H9 (cell line): ENCODE measurements at places on chromosomes 12 and 14.

- no peak for DNase-seq
These were observed 217.6 kb upstream of the CNTN1 start for GRCh38 chr12:40474630-40475029.

DNA sequence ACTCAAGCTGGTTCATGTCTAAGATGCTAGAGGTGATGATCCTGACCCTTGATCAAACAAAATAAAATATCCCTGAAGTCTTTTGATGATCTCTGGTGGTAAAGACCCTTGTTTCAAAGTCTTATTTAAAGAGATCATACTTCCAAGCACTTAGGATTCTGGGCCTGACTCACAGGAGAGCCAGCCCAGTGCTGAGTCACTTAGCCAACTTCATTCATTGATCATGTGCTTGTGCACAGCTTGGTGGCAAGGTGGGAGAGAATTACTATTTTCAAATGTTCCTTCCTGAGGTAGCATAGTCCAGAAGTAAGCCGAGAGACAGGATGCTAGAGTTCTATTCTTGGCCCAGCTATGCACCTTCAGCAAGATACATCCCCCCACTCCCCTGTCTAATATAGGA is 40.6 kb downstream of the SCN8A start:
- DNase-seq = no peak

DNA sequence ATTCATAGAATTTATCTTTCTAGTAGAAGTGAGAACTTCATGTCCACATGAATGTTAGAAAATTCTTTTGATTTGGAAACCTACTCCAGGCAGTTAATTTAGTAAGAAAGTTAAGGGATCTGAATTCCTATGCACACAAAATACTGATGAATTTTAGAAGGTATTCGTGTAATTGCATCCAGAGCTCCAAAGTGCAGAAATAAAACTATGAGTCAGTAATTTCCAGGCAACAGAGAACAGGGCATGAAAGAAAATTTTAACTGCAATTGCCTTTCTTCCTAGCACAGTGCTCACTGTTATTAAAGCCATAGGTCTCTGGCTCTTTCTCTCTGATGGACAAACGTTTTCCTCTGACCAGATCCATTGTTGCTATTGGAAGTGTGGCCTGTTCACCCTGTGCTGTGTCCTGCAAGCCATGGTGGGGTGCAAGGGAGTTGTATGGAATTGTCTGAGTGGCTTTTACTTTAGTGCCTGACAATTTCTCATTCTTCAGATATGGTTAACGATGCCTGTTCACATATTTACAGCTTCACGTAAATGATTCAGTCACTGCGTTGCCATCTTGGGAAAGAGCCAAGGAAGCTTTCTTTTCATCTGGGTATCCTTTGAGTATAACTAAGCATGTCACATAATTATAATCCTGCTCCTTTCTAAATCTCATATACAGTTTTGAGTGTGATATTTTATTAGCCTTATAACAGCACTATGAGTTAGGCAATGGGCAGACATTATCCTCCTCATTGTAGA is 145.1 kb downstream of the ACSS3 start:
- no peak for DNase-seq

DNA sequence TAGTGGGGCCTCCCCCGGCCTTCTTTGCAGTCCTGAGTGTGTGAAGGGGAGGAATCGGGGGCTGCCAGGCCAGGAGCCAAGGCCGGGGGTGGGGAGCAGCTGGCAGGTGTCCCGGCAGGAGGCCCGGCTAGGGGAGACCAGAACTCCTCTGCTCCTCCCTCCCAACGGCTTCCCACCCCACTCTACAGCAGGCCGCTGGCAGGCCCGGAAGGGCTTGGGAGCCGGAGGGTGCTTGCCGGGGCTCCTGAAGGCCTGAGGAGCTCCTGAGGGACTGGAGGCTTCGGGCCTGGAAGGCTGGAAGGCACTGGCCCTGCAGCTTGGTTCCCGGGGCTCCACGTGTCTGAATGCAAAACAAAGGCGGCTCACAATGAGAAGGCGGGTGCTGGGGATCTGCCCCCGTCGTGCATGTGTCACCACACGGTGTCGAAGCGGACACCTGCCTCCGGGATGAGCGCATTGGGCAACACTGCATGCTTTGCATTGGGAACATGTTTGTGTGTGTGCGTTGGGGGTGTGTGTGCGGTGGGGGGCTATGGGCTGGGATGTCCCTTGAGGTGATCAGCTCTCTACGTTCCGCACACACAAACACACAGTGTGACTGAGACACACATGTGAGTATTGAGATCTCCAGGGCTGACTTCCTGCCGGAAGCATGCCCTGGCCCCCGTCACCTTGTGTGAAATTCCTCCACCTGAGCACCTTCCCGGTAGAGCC is 30.9 kb upstream of the ANKRD9 start:
- no peak for DNase-seq

GRCh38 chr14:88379706-88380343 is 5.6 kb upstream of the SPATA7 start:
- DNase-seq = peak; percentile 39

DNA sequence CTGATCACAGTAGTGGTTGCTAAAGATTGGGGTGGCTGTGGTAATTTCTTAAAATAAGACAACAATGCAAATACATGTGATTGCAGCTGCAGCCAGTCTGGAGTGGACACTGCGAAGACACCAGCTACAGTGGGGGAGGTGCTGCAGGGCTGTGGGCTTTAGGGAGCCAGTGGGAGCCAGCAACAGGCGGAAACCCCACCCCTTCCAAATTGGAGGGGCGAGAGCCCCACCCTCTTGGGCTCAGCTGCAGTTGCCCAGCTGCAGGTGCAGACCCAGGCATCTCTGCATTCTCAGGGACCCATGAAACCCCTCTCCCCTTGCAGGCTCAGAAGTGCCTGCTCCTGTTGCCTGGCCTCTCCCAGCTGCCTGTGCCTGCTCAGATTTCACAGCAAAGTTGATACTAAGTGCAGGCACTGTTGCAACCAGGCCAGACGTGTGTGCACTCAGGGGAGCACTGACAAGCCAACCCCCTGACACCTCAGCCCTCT is 104.8 kb downstream of the MYF5 start:
- peak; percentile 56 for DNase-seq

GRCh38 chr12:49328816-49329215 is 5.8 kb downstream of the TROAP start:
- DNase-seq = no peak

DNA sequence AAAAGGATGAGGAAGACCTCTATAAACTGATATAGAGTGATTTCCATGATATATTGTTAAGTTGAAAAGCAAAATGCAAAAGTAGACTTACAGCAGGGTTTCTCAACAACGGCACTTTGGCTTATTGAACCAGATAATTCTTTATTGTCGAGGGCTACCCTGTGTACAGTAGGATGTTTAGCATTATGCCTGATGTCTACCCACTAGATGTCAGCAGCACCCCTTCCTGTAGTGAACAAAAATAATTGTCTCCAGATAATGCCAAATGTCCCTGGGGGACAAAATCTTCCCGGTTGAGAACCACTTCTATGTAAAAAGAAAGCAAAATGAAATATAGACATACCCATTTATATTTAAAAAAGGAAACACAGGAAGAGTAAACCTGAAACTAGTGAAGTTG is 32.4 kb downstream of the ABCD2 start:
- DNase-seq = no peak
